ENCODE measurements at places on chromosomes 7 and 10. TPM values are rescaled to one million over a fixed set of nuclear protein-coding genes. Genes with fewer than 3 reads are reported as not detected.
A peak's percentile ranks its signal among the peaks of the same experiment; 100 is the strongest.

COMTD1 gene
- total RNA-seq: 18.4 TPM

- no peak for DNase-seq
These were observed 11.3 kb upstream of the ESYT2 start for GRCh38 chr7:158840604-158841003.

DNA sequence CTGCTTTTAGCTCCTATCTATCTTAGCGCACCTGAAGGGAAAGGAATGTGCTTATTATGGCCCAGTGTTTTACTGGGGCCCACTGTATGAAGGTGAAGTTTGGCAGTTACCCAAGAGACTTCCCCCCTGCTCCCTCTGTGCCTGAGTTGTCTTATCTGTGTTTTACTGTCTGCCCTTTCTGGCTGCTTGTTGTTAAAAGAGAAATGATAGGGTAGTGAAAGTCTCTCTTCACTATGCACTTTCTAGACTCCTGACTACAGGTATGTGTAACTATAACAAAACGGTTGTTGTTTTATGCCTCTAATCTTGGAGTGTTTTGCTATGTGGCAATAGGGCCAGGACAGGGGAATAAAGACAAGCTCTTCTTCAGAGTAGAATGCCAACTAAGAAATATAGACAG is 326.9 kb downstream of the KIF20B start:
- no peak for DNase-seq

DNA sequence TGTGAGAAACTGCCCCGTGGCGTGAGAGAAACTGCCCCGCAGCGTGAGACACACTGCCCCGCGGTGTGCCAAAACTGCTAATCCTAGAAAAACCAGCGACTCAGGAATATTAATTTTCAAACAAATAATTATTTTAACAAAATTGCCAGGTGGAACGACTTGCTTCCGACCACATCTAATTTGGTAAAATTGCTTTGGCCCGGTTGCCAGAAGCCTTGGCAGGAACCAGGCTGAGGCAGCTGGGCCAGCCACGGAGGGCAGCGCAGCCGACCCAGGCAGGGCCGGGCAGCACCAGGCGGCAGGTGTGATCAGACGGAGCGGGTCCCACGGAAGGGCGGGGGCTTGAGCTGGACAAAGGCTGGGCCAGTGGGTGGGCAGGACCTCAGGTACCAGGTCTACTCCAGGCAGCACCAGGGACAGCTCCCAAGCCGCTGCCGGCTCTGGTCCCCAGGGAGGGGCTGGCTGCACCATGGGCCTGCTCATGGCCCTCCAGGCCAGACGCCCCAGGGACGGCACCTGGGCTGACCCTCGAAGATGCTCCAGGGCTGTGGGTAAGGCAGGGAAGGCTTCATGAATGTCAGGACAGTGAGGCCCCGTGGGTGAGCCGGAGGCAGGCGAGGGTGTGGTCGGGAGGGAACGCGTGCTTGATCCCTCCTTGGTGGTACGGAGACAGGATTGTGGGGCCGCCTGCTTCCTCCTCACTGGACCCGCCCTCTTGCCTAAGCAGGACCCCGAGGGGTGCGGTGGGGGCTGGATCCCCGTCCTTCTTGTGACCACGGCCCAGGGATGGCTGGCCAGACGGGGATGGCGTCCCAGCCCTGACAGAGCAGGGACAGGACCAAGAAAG is 7.7 kb upstream of the ADGRA1 start:
- peak; percentile 79 for DNase-seq

DNA sequence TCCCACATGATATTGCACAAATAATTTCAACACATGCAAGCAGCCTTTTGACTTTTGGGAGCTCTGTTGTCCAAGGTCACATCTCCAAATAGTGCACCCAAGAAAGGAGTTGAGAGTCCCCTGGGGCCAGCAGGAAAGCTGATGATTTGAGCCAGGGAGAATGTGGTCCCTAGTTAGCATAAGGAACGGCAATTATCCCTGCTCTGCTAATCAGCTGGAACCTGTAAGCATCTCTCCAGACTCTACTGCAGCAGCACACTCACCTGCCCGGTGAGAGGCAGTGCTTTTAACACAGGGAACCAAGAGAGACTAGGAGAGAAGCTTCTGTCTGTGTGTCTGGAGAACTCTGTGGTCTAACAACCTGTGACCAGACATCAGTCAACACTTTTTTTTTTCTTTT is 17.0 kb downstream of the TRPV5 start:
- no peak for DNase-seq

DNA sequence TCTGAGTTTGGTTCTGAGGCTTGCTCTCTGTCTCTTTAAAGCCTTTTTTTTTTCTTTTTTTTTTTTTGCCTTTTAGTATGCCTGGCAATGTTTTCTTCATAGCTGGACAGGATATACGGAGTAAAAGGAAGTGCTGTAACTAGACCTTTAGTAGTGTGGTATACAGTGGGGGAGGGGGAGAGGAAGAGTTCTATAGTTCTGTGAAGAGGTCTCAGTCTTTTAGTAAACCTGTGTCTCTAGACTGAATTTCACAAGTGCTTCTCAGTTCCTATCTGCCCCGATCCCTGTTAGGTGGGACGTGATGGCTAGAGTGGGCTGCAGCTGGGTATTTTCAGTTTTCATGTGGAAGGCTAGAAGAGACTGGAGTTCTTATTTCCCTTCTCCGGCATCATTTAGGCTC is 3.1 kb upstream of the ABCC2 start:
- no peak for DNase-seq

DNA sequence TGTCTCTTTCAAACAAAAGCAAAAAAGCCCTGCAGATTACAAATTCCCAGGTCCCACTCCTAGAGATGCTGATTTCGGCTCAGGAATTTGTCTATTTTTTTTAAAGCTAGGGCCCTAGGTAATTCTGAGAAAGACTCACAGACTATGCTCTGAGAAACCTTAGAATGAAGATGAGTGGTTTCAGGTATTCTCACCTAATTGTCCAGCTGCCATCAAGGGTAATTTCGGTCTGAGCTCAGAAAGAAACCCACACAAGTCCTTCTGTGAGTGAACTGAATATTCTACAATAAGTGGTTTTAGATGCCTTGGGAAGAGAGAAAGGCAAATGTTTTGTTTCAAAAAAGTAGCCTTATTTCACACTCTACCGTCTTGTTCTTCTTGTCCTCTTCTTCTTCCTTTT is 45.7 kb downstream of the DCLRE1A start:
- DNase-seq: no peak

All from progenitor cell of endocrine pancreas (in vitro differentiated cells).